A549 treated with DMSO at 1 μM for 4 hours (cell line): ENCODE measurements at places on chromosomes 7 and 10. TPM values are rescaled to one million over a fixed set of nuclear protein-coding genes. Genes with fewer than 3 reads are reported as not detected.

The FAM25A gene
- total RNA-seq: not detected in 5 replicates

The CALML3 gene
- not detected in 5 replicates for total RNA-seq

The HNRNPH3 gene
- 200 to 240 TPM (median 202 TPM) in 5 replicates for total RNA-seq

The ZNF775 gene
- total RNA-seq: 4.1 to 7.5 TPM (median 5.7 TPM) in 5 replicates

The LBX1 gene
- total RNA-seq: not detected in 5 replicates

The STRIP2 gene
- total RNA-seq: 6.3 to 9.2 TPM (median 7.7 TPM) in 5 replicates
